ENCODE measurements at places on chromosomes 13 and 19.
A peak's percentile ranks its signal among the peaks of the same experiment; 100 is the strongest.

DNA sequence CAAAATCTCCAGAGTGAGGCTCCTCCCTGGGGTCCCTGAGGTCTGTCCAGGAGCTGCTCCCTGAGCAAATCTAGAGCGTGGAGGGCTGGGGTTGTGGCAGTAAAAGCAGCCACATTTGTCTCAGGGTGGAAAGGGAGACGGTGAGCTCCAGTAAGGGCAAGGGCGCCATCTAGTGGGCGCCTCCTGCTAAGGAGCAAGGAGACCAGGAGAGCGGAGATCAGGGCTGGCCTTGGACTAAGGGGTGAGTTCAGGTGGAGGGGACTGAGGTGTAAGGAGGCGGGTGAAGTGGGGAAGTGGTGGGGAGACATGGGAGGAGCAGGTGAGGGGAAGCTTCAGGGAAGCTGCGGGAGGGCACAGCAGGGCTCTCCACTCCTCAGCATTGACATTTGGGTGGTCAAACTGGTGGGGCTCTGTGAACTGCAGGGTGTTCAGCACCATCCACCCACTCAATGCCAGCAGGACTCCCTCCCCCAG, 5.3 kb upstream of the CEACAM21 start:
- peak; percentile 80 for DNase-seq

DNA sequence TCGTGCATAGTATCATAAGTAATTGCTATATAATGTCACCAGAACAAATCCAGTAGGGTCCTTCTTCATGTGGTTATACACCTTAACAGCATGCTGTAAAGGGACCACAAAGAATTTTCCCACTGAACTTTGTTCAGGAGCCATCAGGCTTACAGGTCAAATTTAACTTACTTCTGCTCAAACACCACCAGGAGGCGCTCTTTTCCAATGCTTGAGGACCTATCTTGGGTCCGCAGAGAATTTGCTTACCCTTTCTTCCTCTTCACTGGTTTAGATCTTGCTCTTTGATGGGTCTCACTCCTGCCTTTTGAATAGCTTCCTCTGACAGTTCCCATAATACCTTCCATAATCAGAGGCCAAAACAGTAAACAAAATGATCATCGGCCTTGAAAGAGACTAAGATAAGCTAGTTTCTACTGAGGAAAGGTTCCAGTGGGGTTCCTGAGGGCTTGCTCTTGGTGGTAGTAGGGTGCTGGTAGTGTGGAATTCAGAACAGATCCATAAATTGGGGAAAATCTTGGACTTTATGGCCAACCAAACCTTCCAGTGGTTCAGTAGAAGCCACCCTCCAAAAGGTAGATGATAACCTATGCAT, 37.4 kb downstream of the SCGB2B2 start:
- peak; percentile 35 for DNase-seq

GRCh38 chr13:40275636-40276035, 390.8 kb downstream of the FOXO1 start:
- DNase-seq: no peak

GRCh38 chr19:15905026-15905425, 7.2 kb upstream of the CYP4F2 start:
- DNase-seq: no peak

DNA sequence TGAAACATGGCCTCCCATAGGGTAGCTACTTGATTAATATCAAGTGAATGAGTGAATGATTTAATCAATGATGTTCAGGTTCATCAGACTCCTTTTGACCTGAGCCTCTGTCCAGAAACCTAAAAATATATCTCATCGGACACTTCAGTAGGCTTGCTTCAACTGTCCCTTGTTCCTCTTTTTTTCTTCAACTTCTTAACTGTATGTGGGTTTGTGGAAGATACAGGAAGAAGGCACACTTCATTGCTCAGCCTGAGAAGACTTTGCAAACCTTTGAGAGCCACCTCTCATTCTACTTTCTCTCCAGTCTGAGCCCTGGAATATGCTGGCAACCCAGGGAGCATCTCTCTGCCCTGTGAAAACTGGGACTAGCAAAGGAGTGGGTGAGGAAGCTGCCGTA, 557.0 kb downstream of the FGF9 start:
- no peak for DNase-seq

- peak; percentile 64 for DNase-seq
Observed at GRCh38 chr19:19540715-19541515, 2.9 kb downstream of the CILP2 start.

GRCh38 chr19:10763411-10763810, 45.5 kb downstream of the DNM2 start:
- DNase-seq: no peak

DNA sequence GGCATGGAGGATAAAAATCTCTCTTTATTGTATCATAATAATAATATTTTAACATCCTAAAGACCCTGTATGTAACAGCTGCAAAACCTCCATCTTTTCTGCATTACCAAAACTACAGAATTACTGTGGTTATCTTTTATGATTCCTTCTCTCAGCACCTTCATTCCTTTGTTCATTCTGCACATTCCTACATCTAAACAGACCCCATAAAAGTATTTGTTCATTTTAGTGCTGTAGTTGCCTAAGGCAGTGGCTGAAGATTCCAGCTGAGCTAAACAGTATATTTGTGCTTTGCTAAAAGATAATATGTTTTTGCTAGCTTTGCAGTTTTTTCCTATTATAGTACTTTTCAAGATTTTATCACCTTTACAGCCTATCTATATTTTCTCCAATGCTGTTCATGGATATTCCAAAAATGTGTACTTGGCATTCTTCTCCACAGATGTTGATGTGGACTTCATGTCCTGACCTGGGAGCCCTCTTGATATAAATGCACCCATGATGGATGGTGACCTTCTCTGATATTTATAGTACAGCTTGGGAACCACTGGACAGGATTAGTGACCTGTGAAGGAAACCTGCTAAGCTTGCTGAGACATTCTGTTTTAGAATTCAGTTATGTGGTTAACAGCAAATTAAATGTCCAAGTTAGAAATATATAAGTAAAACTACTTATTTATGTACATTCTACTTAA, 2832.9 kb upstream of the PCDH20 start:
- DNase-seq: no peak

GRCh38 chr13:75749407-75749806, 113.3 kb downstream of the LMO7 start:
- no peak for DNase-seq

- no peak for DNase-seq
Observed at GRCh38 chr13:92265408-92265807, 867.0 kb downstream of the GPC5 start.

DNA sequence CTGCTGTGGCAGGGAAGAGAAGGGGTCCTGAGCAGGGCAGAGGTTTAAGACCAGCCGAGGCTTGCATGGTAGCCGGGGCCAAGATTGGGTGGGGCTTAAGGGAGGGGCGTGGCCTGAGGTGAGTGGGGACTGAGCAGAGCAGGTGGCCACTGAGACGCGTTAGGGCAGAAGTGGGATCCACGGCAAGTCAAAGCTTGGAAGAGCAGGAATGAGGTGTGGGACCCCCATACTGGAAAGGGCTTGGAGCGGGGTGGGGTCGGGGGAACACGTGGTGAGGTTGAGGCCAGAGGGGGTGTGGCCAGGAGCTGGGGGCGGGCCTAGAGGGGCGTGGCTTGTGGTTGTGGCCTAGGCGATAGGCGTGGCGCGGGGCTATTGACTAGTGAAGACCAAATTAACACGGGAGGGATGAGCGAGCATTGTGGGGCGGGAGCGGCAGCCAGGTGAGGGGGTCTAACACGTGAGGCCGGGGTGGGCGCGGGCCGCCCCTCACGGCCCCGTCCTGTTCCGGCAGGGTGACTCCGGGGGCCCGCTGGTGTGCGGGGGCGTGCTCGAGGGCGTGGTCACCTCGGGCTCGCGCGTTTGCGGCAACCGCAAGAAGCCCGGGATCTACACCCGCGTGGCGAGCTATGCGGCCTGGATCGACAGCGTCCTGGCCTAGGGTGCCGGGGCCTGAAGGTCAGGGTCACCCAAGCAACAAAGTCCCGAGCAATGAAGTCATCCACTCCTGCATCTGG, 3.3 kb downstream of the CFD start:
- DNase-seq: peak; percentile 58

DNA sequence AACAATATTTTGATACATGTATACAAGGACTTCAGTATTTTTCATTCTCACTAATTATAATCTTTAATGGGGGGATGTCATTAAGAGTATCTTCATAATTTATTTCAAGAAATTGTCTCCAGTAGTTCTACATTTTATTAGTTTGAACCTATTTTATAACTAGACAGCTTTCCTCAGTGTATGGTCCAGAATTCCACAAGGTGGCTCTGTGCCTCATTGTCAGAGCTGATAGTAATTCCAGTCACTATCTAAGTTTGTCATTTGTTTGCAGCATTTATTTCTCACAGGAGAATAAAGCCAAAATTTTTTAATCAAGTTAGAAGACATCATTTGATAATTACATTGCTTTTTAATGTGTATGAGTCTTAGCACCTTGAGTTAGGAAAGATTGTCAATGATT, 1633.0 kb upstream of the PCDH20 start:
- no peak for DNase-seq

- DNase-seq: no peak
Observed at GRCh38 chr19:18672606-18673337, 10.7 kb upstream of the CRTC1 start.

GRCh38 chr19:11540645-11541044, 2.0 kb downstream of the CNN1 start:
- no peak for DNase-seq

DNA sequence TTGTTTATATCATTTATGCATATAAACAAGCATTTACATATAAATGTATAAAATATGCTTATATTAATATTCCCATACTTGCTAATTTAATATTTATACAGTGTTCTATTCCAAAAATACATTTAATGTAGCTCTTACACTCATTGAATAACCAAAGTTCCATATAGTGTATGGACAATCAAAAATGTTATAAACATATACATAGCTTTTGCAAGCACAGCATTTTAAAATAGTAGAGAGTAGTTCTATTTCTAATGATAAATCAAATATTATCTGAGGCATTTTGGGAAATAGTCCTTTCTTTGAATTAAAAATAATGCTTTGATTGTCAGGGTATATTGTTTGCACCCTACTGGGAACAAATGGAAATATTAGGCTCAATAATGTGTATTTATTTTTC, 22.5 kb upstream of the COG6 start:
- DNase-seq: no peak

DNA sequence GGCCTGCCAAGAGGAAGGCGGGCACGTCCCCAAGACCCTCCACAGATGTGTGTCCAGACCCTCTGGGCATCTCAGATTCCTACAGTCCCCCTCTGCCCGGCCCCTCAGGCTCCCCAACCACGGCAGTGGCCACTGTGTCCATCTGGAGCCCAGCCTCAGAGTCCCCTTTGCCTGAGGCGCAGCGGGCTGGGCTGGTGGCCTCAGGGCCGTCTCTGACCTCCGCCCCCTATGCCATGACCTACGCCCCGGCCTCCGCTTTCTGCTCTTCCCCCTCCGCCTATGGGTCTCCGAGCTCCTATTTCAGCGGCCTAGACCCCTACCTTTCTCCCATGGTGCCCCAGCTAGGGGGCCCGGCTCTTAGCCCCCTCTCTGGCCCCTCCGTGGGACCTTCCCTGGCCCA, 17.7 kb downstream of the CRX start:
- no peak for DNase-seq

GRCh38 chr13:99658261-99658991, 157.2 kb downstream of the TM9SF2 start:
- peak; percentile 12 for DNase-seq

GRCh38 chr13:19053561-19053960, 128.1 kb downstream of the TUBA3C start:
- DNase-seq: no peak

DNA sequence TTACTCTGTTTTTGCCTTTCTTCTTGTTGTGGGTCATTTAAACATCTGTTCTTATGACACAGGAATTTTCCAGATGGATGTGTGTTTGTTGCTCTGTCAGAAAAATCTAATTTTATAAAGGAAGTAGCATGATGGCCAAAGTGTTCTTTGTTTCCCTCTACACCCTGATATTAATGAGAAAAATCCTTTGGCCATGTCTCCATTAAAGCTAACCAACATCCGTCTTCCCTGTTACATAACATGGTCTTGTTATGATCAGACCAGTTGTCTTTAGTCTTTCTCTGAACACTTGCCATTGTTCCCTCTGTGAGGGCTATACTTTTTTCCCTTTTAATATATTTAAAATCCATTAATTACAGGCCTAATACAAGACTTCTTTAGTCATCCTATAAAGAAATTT, 142.2 kb upstream of the SPRY2 start:
- no peak for DNase-seq

DNA sequence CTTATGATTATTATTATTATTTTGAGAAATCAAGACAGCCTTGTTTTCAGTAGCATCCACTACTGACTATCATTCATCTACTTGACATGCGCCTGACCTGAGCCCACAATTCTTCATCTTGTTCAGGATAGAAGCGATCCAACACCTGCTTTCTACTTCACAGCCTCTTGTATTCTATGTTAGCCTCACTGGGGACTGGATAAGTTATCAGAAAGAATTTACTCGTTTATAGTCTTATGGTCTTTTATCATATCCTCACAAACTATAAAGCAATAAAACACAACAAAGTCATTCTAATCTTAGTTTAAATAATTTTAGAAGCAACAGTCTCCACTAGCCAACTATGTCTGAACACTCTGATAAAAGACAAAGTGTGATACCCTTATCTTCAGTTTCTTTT, 436.0 kb upstream of the ARGLU1 start:
- no peak for DNase-seq

GRCh38 chr19:35009424-35010415, 9.6 kb downstream of the GRAMD1A start:
- no peak for DNase-seq

DNA sequence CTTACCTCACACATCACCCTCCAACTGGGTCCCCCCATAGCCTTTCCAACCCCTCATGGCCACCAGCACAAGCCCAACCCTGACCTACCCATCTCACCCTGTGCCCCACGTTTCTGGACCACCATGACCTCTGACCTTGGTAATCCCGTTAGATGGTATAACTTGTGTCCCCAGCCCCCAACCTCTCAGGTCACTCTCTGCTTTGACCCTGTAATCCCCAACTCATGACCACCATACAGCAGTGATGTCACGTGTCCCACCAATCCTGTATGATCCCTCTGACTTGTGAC, 8.5 kb downstream of the KLC3 start:
- no peak for DNase-seq

- DNase-seq: no peak
Observed at GRCh38 chr19:17235971-17236777, 9.5 kb downstream of the NR2F6 start.

DNA sequence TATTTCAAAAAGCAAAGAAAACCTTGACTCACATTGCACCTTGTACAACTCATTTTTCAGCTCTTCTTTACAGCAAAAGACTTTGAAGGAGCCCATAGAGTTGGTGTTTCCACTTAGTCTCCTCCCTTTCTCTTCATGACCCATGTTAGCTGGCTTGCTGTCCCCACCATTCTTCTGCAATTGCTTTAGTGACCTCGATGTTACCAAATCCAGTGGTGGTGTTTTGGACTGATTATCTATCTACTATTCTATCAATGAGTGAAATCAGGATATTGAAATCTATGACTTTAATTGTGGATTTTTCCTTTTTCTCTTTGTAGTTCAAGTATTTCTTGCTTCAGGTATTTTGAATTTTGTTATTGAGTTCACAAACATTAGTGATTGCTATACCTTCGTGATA, 197.3 kb downstream of the GPC5 start:
- no peak for DNase-seq

All from stimulated activated CD4-positive, alpha-beta T cell treated with anti-CD3 and anti-CD28 coated beads, Interleukin-1b, Interleukin-23, amount 100 ng/mL, for 1 hour (primary cell).